Sigmoid colon (tissue), 7 donors: ENCODE measurements at places on chromosomes 12 and 14. TPM values are rescaled to one million over a fixed set of nuclear protein-coding genes. Genes with fewer than 3 reads are reported as not detected.

The OAS3 gene
- 1.8 TPM for total RNA-seq

The GPR68 gene
- 1.4 TPM for total RNA-seq

The CACNA1C gene
- total RNA-seq, result 213 TPM

The CLEC4E gene
- total RNA-seq, result 2.3 TPM

The C1S gene
- total RNA-seq, result 420 TPM

The CCDC184 gene
- total RNA-seq, result 2.1 TPM

The NPFF gene
- not detected for total RNA-seq

The NABP2 gene
- total RNA-seq, result 33.1 TPM

The ASB8 gene
- 39.2 TPM for total RNA-seq

The MMP14 gene
- 124 TPM for total RNA-seq

The FAM90A1 gene
- total RNA-seq, result 0.28 TPM

The TMEM179 gene
- 4.1 TPM for total RNA-seq

The ORAI1 gene
- 8.0 TPM for total RNA-seq

The SYCP3 gene
- total RNA-seq, result not detected

The C3AR1 gene
- 16.8 TPM for total RNA-seq

The MYF6 gene
- total RNA-seq, result not detected

The GPR137C gene
- total RNA-seq, result 0.71 TPM

The DAAM1 gene
- 67.9 TPM for total RNA-seq

The OTOGL gene
- total RNA-seq, result 1.6 TPM

The P2RX2 gene
- not detected for total RNA-seq

The MYRFL gene
- total RNA-seq, result not detected

The RNF212B gene
- total RNA-seq, result not detected

The KCNMB4 gene
- total RNA-seq, result 6.4 TPM

The SMOC1 gene
- 0.71 TPM for total RNA-seq

The CISTR gene
- total RNA-seq, result not detected

The CS gene
- 75.9 TPM for total RNA-seq

The OTX2 gene
- not detected for total RNA-seq

The R3HDM2 gene
- 28.3 TPM for total RNA-seq

The KERA gene
- not detected for total RNA-seq

The KCNK13 gene
- total RNA-seq, result not detected

The ZNF891 gene
- 4.6 TPM for total RNA-seq

The GPR33 gene
- total RNA-seq, result not detected

The SOAT2 gene
- not detected for total RNA-seq

The HCAR1 gene
- total RNA-seq, result not detected

The FMNL3 gene
- total RNA-seq, result 12.1 TPM

The PRH2 gene
- 1.2 TPM for total RNA-seq

The TEDC1 gene
- 0.28 TPM for total RNA-seq

The IFNG-AS1 gene
- not detected for total RNA-seq

The TSHR gene
- not detected for total RNA-seq

The BHLHE41 gene
- 5.7 TPM for total RNA-seq

The CMKLR1 gene
- total RNA-seq, result 14.8 TPM

The CPSF2 gene
- 29.1 TPM for total RNA-seq

The PRB2 gene
- not detected for total RNA-seq

The ANO2 gene
- 3.3 TPM for total RNA-seq

The FKBP3 gene
- total RNA-seq, result 53.5 TPM
